Astrocyte of the spinal cord (primary cell): ENCODE measurements at places on chromosomes 7 and 10.
A peak's percentile ranks its signal among the peaks of the same experiment; 100 is the strongest.

DNA sequence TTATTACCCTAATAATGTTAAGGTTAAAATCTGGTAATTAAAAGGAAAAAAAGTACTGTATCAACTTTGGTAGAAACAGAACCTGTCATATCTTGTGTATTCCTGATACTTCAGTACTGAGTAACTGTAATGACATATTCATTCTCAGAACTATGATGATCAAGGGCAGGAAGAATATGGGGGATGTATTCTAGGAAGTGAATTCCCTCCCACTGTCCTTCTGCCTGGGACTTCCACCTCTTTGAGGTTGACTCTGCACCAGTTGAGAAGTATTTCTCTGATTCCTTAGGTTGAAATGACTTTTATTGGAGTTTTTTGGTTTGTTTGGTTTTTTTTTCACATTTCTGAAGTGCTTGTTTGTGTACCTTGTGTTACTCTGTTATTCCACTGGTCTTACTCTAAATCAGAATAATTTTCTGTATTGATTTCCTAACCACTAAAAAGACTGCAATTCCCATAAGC, 36.9 kb downstream of the WASL start:
- no peak for DNase-seq

DNA sequence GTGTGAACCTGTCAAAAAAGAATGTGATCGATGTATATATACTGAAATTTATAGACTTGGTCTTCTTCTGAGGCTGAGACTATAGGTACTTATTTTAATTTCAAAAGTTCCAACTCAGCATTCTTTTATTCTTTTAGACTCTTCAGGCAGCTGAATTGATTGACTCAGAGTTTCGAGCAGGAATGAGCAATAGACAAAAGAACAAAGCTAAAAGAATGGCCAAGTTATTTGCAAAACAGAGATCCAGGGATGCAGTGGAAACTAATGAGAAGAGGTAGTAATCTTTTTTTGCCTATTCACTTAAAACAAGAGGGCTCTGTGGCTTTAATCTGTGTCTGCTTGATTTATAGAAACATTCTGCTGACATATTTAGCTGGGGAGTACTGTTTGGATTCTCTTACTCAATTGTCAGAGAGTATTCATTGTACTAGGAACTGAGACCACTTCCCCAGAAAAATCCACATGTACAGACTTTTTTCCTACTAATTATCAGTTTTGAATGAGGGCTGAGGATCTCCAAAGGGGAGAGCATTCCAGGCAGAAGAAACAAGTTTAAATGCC, 30.1 kb downstream of the BTAF1 start:
- no peak for DNase-seq

GRCh38 chr7:43211693-43212092, 99.2 kb downstream of the HECW1 start:
- no peak for DNase-seq

DNA sequence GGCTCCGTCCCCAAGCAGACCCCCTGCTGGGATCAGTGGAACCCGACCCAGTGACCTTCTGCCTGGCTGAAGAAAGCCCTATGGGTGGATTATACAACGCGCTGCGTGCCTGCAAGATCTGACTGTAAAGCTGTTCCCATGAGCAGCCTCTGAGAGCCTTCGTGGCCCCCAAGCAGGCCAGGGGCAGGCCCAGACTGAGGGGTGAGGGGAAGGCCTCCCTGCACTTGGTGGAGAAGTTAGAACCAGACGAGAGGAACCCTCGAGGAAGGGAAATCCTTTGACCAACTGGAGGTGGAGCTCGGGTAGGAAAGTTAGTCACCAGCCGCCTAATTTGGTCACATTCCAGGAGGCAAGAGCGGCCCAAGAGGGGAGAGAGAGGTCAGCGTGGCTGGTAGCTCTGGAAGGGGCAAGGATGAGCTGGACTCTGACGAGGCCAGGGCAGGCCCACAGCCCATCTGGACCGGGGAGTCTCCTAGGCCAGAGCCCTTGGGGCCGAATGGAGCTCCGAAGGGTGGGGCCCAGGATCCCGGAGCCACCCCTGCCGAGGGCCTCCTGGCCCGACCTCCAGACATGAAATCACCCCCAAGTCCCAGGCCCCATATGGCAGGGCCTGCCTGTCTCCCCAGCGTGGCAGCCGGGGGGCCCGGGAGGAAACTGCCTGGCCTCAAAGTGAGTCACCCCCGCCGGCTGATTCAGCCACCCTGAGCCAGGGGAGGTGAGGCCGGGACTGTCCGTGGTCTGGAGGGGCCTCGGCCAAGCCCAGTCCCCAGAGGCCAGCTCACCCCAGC, 23.3 kb upstream of the PDGFA start:
- DNase-seq = peak; percentile 89

GRCh38 chr7:95303013-95303905, 21.1 kb downstream of the PON1 start:
- DNase-seq = no peak

- DNase-seq = no peak
Measured at GRCh38 chr7:151275813-151276577, 27.5 kb upstream of the SMARCD3 start.

- no peak for DNase-seq
Measured at GRCh38 chr7:26499315-26499897, 207.7 kb downstream of the SNX10 start.

DNA sequence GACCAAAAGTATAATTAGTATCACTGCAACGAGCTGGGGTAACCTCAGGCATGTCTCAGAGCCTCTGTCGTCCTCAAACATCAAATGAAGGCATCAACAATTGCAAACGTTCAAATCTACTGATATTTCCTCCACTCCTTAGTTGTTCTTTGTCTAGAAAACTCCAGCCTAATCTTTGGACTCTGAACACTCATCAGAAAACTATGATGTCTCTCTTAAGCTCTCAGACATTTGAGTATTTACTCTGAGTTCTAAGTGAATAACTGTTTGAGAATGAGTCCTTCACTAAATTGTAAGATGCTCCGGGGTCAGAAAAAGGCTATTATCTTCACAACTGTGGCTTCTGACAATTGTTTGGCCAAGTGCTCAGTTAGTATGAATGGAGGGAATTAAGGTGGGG, 536.4 kb downstream of the NRG3 start:
- no peak for DNase-seq

DNA sequence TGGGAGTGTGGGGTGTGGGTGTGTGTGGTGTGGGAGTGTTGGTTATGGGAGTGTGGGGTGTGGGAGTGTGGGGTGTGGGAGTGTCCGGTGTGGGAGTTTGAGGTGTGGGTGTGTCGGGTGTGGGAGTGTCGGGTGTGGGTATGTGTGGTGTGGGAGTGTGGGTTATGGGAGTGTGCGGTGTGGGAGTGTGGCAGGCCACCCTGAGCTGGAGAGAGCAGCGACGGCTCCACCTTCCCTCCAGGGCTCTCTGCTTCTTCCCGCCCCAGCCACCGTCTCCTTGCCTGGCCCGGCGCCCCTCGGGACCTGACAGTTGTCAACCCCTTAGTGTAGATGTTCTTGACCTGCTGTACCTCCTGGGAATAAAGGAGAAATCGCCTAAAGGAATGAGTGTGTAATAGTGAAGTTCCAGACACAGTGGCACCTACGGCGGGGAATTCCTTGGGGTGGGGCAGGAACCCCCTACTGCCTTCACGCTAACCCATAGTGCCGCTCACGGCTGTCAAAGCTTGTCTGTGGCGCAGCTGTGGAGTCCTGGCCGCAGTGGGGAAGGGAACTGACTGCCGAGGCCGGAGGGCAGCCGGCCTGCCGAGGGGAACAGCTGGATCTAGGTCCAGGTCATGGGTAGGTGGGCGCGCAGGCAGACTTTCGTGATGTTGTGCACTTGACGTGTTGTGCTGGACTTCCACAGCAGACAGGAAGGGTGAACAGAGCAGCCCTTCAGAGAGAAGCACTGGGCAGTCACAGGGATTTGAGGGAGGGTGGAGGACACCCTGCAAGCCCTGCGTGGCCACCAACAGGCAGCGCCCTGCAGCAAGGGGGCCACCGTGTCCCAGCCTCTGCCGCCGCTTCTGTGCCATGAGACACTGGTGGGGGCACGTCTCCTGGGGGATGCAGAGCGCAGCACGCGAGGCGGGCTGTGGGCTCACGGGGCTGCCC, 49.0 kb upstream of the EN2 start:
- DNase-seq = no peak

DNA sequence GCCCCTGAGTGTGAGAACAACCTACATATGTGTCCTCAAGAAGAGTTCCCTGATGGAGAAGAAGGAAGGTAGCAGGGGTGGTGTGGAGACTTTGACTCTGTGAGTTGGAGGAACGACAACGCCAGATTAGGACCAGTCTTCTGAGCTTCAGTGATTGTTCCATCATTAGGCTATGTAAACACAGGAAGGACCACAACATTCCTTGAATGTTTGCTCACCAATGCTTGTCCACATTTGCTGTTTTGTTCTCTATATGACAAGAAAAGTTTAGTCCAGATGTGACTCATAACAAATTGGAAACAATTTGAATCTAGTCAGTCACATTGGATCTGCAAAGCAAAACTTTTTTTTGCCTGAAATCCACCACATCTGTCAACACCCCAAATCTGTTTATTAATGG, 62.7 kb downstream of the ENTPD1 start:
- DNase-seq = peak; percentile 80

DNA sequence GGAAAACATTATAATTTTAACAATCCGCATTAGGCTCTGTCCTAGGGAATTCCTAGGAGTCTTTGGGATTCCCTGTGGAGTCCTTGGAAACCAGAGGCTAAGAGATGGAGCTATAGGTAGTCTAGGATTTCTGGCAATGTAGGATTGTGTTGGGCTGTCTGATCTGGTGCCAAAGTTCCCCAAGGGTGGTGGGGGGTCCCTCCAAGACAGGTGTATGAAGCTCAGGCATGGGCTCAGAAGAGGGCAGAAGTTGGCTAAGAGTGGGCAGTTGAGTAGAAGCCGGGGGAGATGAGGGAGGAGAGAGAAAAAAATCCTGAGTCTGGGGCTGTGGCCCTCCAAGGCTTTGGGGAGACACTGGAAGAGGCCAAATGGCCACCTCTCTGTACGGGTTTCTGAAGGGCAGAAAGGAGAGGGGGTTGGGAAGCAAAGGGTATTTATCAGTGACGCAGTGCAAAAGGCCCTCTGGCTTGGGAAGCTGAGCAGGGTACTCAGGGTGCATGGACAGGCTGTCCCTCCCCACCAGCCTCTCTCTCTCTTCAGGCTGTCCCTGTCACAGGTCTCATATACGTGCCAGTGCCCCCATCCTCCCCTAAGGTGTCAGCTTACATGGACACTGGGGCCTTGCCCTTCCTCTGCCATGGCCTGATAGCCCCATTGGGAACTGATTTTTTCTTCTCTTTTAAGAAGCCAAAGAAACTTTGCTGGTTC, 929 bp downstream of the HOXA6 start:
- DNase-seq = no peak

DNA sequence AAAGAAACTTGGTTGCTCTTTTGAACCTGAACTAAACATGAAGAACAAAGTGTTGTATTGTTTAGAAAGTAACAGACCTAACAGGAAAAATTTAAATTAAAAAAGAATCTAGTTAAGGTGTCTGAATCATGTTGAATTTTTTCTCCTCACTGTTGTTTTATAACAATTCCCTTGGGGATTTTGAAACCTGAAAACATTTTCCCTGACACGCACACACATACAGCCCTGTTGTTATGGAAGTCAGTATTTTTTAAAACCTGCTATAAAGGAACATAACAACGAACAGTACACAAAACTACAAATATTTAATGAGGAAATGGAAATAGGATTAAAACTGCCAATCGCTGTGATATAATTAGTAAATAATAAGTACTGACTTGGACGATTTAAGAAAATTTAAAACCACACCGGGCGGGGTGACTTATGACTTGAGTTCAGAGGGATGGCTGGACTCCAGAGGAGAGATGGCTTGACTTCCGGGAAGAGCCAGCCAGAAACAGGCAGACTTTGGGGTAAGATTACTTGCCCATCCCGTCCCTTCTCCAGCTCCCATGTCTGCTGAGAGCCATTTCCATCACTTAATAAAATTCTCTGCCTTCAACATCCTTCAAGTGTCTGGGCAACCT, 16.2 kb upstream of the SPOCK2 start:
- no peak for DNase-seq

GRCh38 chr10:22629852-22630233, 84.5 kb downstream of the PIP4K2A start:
- no peak for DNase-seq

DNA sequence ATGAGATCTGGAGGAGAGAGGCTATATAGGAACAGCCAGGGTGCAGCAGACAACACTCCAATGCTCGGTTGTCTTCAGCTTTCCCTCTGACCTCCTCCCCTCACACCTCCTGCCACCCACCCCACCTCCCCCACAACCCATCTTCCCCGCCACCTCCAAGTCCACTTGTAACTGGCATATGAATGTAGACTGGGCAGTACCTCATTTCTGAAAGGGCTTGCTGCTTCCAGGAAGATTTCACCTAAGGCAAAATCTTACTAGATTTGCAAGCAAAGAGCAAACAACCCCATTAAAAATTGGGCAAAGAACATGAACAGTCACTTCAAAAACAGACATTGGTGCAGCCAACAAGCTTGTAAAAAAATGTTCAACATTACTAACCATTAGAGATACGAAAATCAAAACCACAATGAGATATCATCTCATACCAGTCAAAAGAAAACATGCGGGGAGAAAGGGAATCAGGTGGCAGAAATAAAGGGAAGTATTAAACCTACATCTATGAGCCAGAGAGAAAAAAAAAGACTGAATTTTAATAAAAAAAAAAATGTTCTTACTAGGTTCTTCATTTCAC, 164.6 kb upstream of the C1GALT1 start:
- no peak for DNase-seq

- DNase-seq = no peak
Measured at GRCh38 chr10:130935897-130936550, 375.5 kb downstream of the TCERG1L start.

DNA sequence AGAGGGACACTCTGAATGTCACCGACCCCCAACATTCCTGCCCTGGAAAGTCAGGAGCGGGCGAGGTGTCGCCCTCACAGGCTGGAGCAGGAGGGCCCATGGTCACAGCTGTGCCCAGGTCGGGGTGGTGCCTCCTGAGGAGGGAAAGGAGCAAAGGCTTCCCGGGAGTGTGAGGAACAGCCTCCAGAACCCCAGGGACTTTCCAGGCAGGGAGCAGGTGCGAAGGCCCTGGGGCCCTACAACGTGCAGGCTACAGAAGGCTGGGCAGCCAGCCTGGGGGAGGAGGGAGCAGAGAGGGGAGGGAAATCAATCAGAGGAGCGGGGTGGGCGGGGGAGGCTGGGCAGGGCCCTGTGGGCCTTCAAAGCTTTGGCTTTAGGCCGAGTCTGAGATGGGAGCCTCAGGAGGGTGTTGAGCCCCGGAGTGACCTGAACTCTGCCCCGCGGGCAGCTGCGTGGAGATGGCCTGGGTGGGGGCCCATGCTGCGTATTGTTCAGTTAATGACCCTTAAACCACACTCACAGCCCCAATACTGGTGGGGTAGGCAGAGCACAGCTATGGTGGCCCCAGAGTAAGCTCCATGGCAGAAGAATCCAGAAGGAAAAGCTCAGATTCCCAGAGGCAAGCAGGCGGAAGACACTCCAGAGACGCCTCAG, 44.2 kb upstream of the PPP2R2D start:
- DNase-seq = no peak

- DNase-seq = no peak
Measured at GRCh38 chr7:107560898-107561516, 2.7 kb downstream of the COG5 start.

- peak; percentile 24 for DNase-seq
Measured at GRCh38 chr7:66883716-66884115, 37.3 kb upstream of the TMEM248 start.

GRCh38 chr10:6148908-6149307, 53.8 kb upstream of the PFKFB3 start:
- no peak for DNase-seq

- DNase-seq = no peak
Measured at GRCh38 chr7:134046594-134047128, 80.5 kb upstream of the LRGUK start.
